Peyer's patch (tissue), 4 donors: ENCODE measurements at places on chromosomes 11 and 22. TPM values are rescaled to one million over a fixed set of nuclear protein-coding genes. Genes with fewer than 3 reads are reported as not detected.

Gene TMEM25
- total RNA-seq = 263 TPM

Gene TRPC6
- total RNA-seq = 31.4 TPM

Gene OR5B21
- not detected for total RNA-seq

Gene NPTXR
- total RNA-seq = 0.54 TPM

Gene SPON1
- 48.0 TPM for total RNA-seq

Gene PRR5
- total RNA-seq = 45.4 TPM

Gene MOV10L1
- not detected for total RNA-seq

Gene CCDC73
- not detected for total RNA-seq

Gene CYTH4
- 20.9 TPM for total RNA-seq

Gene IL18
- total RNA-seq = 57.4 TPM

Gene LRRC74B
- not detected for total RNA-seq

- H3K27me3 ChIP-seq = no peaks in the 10 kb centered on the region
- no peak overlapping the region for H3K27ac ChIP-seq
- no peak for DNase-seq
Observed at GRCh38 chr11:45110562-45110961, 35.9 kb upstream of the PRDM11 start.

GRCh38 chr11:15688351-15688792 is 573.6 kb downstream of the INSC start:
- H3K4me1 ChIP-seq = no peaks in the 10 kb centered on the region
- no peaks in the 10 kb centered on the region for H3K27me3 ChIP-seq
- H3K4me3 ChIP-seq = no peak overlapping the region
- DNase-seq = no peak
- H3K36me3 ChIP-seq = no peaks in the 10 kb centered on the region

DNA sequence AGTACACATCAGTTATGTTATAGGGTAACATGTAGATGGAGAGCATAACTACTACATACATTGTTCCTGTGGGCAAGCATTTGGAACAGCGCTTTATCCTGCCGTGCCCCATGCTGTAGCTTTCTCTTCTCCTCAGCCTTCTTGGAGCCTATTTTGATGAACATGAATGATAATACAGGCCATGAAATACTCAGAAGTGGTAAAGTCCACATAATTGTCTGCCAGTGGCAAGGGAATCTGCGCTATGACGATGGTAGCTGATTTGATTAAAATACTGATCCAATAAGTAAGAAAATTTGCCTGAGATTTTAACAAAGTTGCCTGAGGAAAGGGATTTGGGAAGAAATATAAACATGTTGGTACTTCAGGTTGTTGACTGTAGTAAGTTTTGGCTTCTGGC is 23.3 kb downstream of the ALKBH3 start:
- H3K4me1 ChIP-seq = peaks cover 10% of the 10 kb centered on the region
- DNase-seq = no peak
- no peak overlapping the region for H3K4me3 ChIP-seq
- H3K27ac ChIP-seq = no peak overlapping the region

DNA sequence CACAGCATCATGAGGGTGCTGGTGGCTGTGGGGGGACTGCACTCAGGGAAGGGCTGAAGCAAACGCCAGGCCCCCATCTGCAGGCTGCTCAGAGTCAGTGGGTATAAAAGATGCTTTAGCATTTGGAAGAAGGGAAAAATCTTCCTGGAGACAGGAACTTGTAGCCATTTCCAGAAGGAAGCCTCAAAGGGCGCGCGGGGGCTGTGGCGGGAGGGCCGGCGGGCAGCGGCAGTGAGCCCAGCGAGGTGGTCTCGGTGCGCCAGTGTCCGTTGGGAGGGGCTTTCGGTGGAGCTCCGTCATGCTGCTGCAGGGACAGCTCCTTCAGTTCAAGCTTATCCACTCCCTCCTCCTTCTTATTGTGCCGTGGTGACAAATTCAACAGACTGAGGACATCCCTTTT is 63.0 kb upstream of the PITPNB start:
- DNase-seq = no peak
- H3K4me3 ChIP-seq = no peak overlapping the region
- peaks cover 32% of the 10 kb centered on the region for H3K36me3 ChIP-seq
- no peaks in the 10 kb centered on the region for H3K4me1 ChIP-seq

DNA sequence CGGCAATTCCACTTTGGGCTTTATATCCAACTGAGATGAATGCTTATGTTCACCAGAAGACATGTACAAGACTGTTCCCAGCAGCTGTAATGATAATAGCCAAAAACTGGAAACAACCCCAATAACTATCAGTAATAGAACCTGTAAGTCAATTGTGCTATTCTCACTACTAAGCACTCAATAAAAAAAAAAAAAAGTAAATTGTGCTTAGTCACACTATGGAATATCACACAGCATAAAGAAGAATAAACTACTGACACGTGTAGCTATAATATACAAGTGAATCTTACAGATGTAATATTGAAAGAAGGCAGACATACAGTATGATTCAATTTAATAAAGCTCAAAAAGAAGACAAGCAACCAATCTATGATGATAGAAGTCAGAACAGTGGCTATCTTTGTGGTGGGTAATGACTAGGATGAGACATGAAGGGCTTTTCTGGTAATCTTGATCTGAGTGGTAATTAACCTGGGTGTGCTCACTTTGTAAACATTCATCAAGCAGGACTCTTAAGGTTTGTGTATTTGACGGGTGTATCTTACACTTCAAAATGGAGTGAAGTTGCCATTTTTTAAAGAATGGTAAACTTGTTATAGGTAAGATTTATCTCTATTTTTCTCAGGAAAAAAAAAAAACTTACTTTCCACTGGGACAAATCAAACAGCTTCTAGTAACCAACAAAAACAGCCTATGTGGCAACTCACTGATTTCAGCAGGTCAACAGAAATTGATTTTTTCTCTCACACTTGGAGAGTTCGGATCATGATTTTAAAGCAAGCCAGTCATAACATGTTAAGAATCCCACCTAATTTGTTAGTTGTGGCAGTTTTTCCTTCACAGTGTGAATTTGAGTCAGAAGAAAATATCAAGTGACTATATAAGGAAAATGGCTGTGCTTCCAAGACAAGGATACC is 84.2 kb downstream of the CCDC83 start:
- H3K27me3 ChIP-seq = no peaks in the 10 kb centered on the region
- DNase-seq = no peak
- H3K36me3 ChIP-seq = no peaks in the 10 kb centered on the region
- H3K4me1 ChIP-seq = no peaks in the 10 kb centered on the region

DNA sequence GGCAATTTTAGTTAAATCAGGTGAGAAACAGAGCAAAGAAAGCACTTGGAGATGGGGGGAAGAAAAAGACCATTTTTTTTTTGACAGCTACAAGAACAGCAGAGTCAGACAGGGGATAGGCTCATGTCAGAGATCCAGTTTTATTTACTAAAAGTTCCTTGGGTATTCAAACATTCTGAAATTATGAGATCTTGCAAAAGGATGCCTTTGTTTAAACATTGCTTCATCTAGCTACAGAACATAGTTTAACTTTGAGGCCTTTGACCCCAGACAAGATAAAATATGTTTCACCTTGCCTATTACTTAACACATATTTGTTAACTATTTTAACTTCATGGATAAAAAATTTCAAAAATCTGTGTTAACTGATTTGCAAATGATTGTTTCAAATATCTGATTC is 6.4 kb downstream of the GLYATL1 start:
- no peaks in the 10 kb centered on the region for H3K4me1 ChIP-seq
- DNase-seq = no peak
- H3K36me3 ChIP-seq = no peaks in the 10 kb centered on the region

GRCh38 chr22:41992496-41992895 is 6.1 kb upstream of the WBP2NL start:
- H3K36me3 ChIP-seq = no peaks in the 10 kb centered on the region
- H3K27me3 ChIP-seq = no peaks in the 10 kb centered on the region
- DNase-seq = no peak
- H3K4me3 ChIP-seq = no peak overlapping the region
- no peaks in the 10 kb centered on the region for H3K4me1 ChIP-seq
- H3K27ac ChIP-seq = no peak overlapping the region

DNA sequence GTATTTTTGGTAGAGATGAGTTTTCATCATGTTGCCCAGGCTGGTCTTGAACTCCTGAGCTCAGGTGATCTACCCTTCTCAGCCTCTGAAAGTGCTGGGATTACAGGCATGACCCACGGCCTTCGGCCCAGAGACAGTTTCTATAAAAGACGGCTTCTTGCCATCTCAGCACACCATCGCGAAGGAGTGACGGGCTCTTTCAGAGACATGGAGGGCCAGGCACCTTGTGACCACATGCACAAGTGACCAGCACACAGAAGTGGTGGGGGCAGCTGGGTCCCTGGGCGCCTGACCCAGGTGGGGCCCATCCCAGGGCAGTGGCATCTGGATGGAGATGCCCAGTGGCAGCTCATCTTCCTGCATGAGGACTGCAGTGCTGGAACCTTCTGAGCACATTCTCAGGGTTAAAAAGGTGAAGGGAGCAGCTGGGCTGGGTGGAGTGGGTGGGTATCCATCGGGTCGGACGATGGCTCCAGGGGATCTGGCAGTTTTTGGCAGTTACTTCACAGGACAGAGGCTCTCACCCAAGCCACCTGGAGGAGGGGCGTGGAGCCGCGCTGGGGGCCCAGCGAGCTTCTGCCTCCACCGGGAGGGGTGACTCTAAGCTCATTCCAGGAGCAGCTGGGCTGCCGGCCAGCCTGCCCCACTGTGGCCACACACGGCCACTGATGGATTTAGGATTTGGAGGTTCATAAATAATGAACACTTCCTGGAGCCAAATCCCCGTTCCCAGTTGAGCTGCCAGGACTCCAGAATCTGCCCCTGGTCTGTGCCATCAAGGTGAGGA is 373.0 kb downstream of the CTTN start:
- DNase-seq = no peak
- H3K4me3 ChIP-seq = no peak overlapping the region
- no peak overlapping the region for H3K27ac ChIP-seq
- no peaks in the 10 kb centered on the region for H3K4me1 ChIP-seq
- no peaks in the 10 kb centered on the region for H3K27me3 ChIP-seq

DNA sequence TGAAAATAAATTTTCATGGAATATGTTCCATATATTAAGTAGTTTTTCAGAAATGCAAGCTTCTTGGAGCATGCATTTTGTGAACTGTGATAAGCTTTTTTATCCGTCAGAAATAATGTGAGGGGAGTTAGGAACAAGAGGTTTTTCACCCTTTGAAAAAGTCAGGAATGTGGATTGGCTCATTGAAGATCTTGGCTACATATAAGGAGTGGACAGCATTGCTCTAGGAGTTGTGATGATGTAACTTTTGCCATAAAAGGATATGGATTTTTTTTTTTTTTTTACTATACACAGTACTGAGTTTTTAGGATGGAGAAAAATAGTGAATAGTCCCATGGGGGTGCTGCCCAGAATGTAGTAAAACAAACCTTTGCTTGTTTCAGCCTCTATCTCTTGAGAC is 180.2 kb downstream of the NAV2 start:
- H3K4me1 ChIP-seq = no peaks in the 10 kb centered on the region
- no peak for DNase-seq
- H3K36me3 ChIP-seq = no peaks in the 10 kb centered on the region

- H3K27ac ChIP-seq = no peak overlapping the region
- H3K4me1 ChIP-seq = no peaks in the 10 kb centered on the region
- H3K36me3 ChIP-seq = no peaks in the 10 kb centered on the region
- no peak overlapping the region for H3K4me3 ChIP-seq
- DNase-seq = no peak
Observed at GRCh38 chr11:46906609-46907041, 11.7 kb downstream of the LRP4 start.

DNA sequence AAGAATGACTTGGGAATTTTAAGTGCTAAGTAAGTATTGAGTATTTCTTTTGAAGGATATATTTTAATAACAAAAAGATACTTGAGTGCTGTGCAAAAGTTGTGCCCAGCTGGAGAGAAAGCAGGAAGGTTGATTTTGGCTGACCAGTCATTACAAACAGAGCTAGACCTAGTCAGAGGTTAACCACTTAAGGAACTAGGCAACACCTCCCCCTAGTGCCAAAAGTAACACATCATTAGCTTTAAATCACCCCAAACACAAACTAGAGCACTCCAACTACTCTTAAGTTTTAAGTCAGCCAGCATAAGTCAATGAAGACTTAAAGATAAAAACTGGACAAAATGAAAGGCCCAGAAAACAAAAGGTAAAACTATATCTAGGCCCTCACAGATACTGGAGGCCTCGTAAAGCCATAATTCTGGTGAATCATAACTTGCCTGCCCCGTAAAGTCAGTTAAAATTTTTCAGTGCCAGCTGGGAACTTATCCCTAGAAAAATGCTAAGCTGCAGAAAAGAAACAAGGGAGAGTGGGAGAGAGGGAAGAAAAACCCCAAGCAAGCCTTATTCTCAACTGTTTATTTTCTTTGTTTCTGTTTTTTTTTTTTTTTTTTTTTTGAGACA is 4.6 kb downstream of the TMEM9B start:
- H3K36me3 ChIP-seq = peaks cover 25% of the 10 kb centered on the region
- H3K4me1 ChIP-seq = peaks cover 35% of the 10 kb centered on the region
- no peaks in the 10 kb centered on the region for H3K27me3 ChIP-seq
- DNase-seq = no peak

GRCh38 chr11:12111549-12112520 is 1.4 kb downstream of the MICAL2 start:
- H3K4me1 ChIP-seq = peaks cover 3% of the 10 kb centered on the region
- H3K36me3 ChIP-seq = no peaks in the 10 kb centered on the region
- H3K27me3 ChIP-seq = no peaks in the 10 kb centered on the region
- peak overlapping the region; percentile 60 for H3K4me3 ChIP-seq
- DNase-seq = no peak
